ENCODE measurements at places on chromosomes 2 and 18. TPM values are rescaled to one million over a fixed set of nuclear protein-coding genes. Genes with fewer than 3 reads are reported as not detected.

- H3K4me1 ChIP-seq, result no peaks in the 10 kb centered on the region
- H3K27me3 ChIP-seq, result no peaks in the 10 kb centered on the region
- H3K27ac ChIP-seq, result no peak overlapping the region
- no peak for DNase-seq
- H3K36me3 ChIP-seq, result no peaks in the 10 kb centered on the region
These were observed 32.8 kb upstream of the LDLRAD4 start for GRCh38 chr18:13185675-13186198.

GRCh38 chr2:207291625-207292252 lies 126.0 kb upstream of the KLF7 start:
- no peaks in the 10 kb centered on the region for H3K36me3 ChIP-seq
- H3K4me1 ChIP-seq, result peaks cover 29% of the 10 kb centered on the region
- H3K4me3 ChIP-seq, result no peak overlapping the region
- H3K27me3 ChIP-seq, result no peaks in the 10 kb centered on the region

DNA sequence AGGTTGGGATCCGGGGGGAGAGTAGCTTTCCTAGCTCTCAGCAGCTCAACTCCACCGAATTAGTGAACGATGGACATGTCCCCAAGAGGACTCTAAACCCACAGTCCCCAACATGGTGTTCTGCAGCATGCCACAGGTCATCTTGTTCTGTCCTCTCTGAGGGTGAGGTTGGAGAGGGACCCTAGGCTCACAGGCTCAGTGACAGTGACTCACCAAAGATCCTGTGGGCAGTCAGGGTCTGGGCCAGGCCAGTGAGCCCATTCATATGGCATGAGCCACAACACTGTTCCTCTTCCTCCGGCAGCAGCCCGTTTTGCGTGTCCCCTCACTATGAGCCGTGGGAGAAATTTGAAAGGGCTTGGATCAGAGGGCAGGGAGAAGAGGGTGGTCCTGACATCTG lies 2.8 kb upstream of the SLC20A1 start:
- H3K4me3 ChIP-seq, result no peak overlapping the region
- peaks cover 5% of the 10 kb centered on the region for H3K36me3 ChIP-seq
- H3K27me3 ChIP-seq, result peaks cover 28% of the 10 kb centered on the region
- peaks cover 19% of the 10 kb centered on the region for H3K4me1 ChIP-seq

- no peak overlapping the region for H3K27ac ChIP-seq
- no peak for DNase-seq
- H3K36me3 ChIP-seq, result no peaks in the 10 kb centered on the region
- no peaks in the 10 kb centered on the region for H3K27me3 ChIP-seq
- H3K4me3 ChIP-seq, result no peak overlapping the region
- H3K4me1 ChIP-seq, result peaks cover under 1% of the 10 kb centered on the region
These were observed 18.0 kb downstream of the RMC1 start for GRCh38 chr18:23521271-23521670.

The LRRTM1 gene
- total RNA-seq, result not detected

All from neural progenitor cell (in vitro differentiated cells).